Pons (tissue), 1 donor: ENCODE measurements at places on chromosomes 1 and 21.

GRCh38 chr1:27809883-27810282 is 20.7 kb upstream of the PPP1R8 start:
- DNase-seq, result no peak

DNA sequence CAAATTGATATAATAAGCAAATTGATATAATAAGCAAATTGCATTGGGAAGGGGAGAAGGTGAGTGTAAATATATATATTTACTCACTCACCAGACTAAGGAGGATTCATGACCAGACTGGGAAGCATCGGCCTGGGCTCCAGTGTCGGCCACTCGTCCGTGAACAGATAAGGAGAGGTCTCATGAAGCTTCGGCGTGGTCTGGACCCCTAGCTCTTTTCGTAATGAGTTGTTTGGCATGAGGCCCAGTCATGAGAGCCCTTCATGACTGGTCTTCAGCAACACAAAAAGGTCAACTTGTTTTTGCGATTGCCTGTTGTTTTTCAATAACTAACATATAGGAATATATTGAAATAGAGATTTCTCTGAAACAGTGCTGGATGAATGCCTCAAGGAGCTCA is 222.9 kb upstream of the KCNK2 start:
- DNase-seq, result no peak

GRCh38 chr1:64019818-64020217 is 183.6 kb upstream of the UBE2U start:
- DNase-seq, result peak; percentile 59

DNA sequence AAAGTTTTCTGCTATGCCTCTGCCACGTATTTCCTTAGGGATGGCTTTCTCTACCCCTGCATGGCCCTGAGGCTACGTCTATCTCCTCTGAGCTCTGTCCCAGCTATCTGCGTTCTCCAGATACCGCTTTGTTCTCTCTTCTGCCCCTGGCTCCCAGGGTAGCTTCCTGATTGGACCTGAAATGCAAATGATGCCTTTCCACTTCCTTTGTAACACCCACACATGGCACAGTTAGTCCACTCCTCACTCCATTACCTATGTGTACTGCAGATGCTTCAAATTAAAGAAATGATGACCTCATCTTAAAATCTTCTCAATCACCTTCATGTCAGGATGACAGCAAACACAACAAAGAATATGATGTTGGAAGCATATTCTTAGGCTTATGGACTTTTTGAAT is 138.6 kb upstream of the POGK start:
- DNase-seq, result no peak

DNA sequence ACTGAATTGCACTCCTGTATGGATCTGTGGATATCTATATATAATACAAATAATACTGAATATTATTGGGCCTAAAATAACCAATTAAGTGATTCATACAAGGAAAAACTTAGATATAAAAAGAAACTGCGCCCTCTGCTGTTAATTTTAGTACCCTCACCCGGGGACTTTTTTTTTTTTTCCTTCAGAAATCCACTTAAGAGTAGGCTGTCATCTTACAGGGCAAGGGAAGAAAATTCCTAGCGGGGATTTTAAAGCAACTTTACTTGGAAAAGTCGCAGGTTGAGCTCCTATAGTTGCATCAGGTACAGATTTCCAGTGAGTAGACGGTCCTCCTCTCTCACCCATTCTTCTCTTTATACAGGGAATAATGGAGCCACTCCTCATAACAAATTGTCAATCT is 1.3 kb downstream of the NTNG1 start:
- DNase-seq, result peak; percentile 68

- DNase-seq, result no peak
Observed at GRCh38 chr1:64493831-64494230, 23.9 kb downstream of the CACHD1 start.

DNA sequence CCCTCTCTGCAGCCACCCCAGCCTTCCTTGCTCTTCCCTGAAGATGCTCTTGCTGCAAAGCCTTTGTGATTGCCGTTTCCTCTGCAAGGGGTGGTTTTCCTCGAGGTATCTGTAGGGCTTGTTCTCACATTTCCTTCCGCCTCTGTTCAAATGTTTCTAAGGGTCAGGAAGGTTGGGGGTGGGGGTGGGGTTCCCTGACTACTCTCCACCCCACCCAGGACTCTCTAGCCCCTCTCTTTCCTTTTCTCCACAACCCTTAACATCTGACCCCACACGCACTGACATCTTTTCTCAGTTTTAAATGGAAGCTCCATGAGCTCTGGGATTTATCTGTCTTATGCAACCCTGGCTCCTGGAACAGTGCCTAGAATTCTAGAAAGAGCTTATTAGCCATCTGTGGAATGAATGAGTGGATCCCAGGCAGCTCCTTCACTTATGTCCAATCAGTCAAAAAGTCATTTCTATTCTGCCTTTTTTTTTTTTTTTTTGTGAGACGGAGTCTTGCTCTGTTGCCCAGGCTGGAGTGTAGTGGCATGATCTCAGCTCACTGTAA is 27.3 kb upstream of the ZNF362 start:
- DNase-seq, result peak; percentile 31

GRCh38 chr1:5745800-5746610 is 246.2 kb downstream of the NPHP4 start:
- peak; percentile 65 for DNase-seq

GRCh38 chr1:56145581-56145980 is 433.8 kb downstream of the PLPP3 start:
- DNase-seq, result no peak

DNA sequence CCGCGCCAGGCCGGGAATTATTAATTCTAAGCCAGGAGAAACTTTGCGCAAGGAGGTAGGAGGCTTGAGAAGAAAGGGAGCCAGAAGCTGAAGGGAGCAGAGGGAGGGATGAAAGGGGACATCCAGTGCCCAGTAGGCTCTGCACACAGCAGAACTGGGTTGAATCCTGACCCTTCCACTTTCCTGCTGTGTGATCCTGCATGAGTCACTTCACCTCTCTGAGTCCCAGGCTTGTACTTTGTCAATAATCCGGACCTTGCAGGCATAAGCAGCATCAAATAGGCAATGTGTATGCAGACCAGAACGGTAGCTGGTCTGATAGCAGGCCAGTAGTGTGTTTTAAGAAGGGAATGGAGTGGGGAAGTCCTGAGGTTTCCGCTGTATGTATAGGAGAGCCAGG is 25.5 kb upstream of the EPB41 start:
- no peak for DNase-seq
